ENCODE measurements at places on chromosomes 5 and 9. TPM values are rescaled to one million over a fixed set of nuclear protein-coding genes. Genes with fewer than 3 reads are reported as not detected.

DNA sequence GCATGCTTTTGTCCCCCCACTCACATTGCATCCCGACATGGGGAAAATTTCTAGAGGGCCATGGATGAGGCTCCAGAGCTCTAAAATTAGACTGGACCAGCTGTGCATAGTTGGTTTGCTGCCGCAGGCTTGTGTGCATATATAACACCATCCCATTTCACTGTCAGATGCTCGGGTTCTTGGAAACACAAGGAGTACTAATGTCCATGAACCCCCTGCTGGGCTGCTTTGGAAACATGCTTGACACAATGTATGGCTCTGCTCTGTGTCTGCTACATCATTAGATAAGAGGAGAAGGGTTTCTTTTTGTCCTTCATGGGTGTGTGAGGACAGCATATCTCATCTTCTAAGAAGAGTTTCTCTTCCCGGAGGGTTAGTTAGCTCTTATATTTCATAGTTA is 292.1 kb upstream of the RORB start:
- DNase-seq: no peak

- no peak for DNase-seq
Observed at GRCh38 chr9:132575005-132575609, 7.3 kb upstream of the BARHL1 start.

The GDA gene
- polyA plus RNA-seq: not detected

GRCh38 chr5:75053054-75053303 is 621 bp upstream of the GCNT4 start:
- no peak for DNase-seq

- DNase-seq: no peak
Observed at GRCh38 chr9:132356324-132356924, 1.6 kb upstream of the SETX start.

DNA sequence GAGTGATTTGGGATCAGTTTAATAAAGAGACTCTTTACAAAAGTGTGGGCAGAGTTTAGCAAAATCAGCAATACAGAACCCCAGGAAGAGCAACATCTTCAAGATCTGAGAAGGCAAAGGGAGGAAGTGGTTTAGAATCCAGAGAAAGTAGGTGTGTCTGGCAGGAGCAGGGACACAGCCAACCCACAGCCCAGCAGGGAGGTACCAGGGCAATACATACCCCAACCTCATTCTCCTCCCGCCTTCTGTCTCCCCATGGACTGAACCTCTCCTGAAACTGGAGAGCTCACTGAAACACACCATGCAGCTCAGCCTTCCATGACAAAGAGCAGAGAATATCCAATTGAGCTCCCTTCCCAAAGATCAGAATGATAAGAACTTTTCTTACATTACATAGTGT is 283.4 kb downstream of the PRELID2 start:
- no peak for DNase-seq

The ABITRAM gene
- 15.3 TPM for polyA plus RNA-seq

DNA sequence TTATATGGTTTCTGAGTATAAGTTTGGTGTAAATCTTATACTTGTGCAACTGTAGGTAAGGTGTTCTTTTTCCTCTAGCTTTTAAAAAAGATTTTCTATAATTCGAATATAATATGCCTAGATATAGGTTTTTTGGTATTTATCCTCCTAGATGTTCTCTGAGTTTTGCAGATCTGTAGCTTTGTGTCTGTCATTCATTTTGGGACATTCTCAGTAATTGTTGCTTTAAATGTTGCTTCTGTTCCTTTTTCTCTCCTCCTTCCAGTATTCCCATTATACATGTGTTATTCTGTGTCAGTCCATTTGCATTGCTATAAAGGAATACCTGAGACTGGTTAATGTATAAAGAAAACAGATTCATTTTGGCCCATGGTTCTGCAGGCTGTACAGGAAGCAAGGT is 33.7 kb downstream of the LURAP1L start:
- no peak for DNase-seq
